ENCODE measurements at places on chromosomes 13 and 19.

- DNase-seq: no peak
Measured at GRCh38 chr19:31089681-31090080, 259.6 kb downstream of the TSHZ3 start.

DNA sequence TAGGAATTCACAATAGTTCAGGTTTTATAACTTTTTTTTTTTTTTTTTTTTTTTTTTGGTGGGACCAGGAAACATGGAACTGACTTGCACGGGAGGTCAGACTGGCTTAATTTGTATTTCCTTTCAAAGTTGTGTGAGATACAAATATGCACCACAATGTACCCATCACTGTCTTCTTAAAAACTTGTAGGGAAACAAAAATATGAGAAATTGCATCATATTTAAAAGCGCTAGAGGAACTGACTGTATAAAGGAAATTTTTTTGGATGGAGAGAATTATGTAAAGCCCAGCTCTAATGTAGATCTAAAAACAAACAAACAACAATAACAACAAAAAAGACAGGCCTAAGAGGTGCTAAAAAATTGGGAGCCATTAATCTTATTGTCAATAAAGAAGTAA is 246.5 kb downstream of the DCT start:
- no peak for DNase-seq

- DNase-seq: no peak
Measured at GRCh38 chr13:78022164-78022877, 103.7 kb upstream of the EDNRB start.

GRCh38 chr19:46080561-46080960 is 39.8 kb upstream of the IGFL4 start:
- no peak for DNase-seq

DNA sequence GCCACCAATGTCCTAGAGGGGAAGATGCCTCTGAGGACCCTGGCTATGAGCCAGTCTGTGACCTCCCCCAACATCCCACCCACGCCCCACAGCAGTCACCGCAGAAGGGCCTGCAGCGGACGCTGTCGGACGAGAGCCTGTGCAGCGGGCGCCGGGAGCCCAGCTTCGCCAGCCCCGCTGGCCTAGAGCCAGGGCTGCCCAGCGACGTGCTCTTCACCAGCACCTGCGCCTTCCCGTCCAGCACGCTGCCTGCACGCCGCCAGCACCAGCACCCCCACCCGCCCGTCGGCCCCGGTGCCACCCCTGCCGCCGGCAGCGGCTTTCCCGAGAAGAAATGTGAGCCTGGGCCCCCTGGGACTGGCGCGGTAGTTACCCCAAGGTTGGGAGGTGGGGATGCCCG is 30.6 kb downstream of the DPF1 start:
- DNase-seq: no peak

- DNase-seq: no peak
Measured at GRCh38 chr19:4988770-4989251, 19.9 kb downstream of the KDM4B start.

GRCh38 chr13:110797230-110797877 is 83.9 kb downstream of the ING1 start:
- DNase-seq: no peak

DNA sequence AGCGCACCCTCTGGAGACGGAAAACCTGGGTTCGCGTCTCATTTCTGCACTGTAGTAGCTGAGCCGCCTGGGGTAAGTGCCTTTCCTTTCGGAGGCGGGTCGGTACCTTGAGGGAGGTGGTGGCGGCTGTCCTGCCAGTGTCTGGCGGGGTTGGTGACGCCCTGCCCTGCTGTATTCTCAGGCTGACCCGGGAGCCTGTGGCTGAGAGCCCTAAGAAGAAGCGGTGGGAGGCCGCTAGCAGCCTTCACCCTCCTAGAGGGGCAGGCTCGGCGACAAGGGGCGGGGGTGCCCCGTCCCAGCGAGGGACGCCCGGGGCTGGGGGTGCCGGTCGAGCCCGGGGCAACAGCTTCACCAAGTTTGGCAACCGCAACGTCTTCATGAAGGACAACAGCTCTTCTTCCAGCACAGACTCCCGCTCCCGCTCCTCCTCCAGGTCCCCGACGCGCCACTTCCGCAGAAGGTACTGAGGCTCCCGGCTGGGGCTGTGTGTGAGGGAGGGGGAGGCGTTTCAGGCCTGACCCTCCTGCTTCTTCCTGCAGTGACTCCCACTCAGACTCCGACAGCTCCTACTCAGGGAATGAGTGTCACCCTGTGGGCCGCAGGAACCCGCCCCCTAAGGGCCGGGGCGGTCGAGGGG is 6.9 kb downstream of the LENG8 start:
- no peak for DNase-seq

DNA sequence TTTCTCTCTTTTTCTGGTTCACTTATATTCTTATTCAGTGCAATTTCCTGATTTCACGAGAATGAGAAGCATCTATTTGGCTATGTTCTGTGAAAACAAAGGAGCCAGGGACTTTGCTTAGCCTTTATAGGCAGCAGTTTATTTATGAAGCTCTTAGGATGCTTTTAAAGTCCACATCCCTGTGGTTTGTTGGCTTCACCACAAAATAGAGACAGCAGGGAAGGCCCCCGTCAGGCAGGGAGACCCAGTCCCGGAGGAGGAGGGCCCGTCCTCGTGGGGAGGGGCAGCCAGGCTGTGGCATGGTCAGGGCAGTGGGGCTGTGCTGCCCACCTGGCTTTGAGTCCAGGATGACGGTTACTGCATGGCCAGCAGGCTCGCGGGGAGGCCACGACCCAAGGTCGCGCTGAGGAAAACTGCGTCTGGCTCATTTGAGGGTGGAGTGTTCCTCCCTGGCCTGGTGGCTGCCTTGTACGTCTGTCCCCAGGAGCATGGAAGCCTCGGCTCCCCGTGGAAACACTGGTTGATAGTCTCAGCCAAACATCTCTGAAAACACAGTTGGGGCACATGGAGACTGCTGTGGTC is 92.7 kb downstream of the ATP11A start:
- no peak for DNase-seq

- DNase-seq: peak; percentile 41
Measured at GRCh38 chr13:85806553-85807175, 7.4 kb upstream of the SLITRK6 start.

- DNase-seq: no peak
Measured at GRCh38 chr13:97858161-97858560, 95.3 kb upstream of the IPO5 start.

- no peak for DNase-seq
Measured at GRCh38 chr19:3698974-3699740, 1.1 kb downstream of the PIP5K1C start.

DNA sequence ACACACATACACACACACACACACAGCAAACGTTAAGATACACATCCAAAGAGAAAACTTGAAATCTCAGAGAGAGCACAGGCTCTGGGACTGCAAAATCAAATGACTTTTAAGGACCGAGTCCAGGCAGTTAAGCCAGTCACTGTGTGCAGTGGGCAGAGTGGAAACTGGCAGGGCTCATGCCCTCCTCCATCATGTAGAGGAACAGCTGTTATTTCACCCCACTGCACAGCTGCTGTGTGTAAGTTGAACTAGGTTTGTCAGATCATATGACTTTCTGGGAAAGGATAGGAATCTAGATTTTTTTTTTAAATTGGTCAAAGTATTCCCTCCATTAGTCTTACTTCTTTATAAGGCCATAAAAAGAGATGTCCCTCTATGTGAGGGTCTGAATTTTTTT is 1002.1 kb downstream of the UQCRFS1 start:
- DNase-seq: no peak

DNA sequence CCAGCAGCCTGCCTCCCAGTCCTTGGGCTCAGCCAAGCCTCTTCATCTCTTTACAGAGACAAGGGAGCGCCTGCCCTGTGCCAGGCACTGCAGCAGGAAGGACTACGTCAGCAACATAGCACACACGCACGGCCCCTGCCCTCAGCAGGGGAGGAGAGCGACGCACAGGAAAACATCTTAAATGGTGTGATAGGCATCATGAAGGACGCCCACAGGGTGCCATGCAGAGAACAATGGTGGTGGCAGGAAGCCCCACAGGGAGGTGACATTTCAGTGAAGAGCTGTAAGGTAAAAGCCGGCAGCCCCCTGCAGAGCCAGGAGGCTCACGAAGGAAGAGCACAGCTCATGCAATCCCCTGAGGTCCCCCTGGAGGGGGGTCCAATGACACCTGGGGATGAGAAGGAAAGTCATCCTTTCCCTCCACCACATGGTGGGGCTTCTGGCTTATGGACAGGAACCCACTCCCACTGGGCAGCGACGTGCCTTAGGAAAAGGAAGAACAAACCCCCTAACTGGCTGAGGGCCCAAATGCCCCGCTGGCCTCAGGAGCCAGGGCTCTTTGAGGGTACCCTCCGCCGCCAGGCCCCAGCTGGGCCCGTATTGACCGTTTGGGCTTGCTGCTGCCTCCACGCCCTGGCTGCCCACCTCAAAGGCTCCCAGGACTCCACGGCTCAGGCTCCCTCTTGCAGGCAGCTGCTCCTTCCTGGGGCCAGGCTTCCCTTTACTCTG is 37.3 kb upstream of the C13orf42 start:
- DNase-seq: no peak

- DNase-seq: no peak
Measured at GRCh38 chr19:30393046-30393445, 20.9 kb downstream of the ZNF536 start.

GRCh38 chr13:109665240-109665639 is 121.1 kb downstream of the IRS2 start:
- no peak for DNase-seq

GRCh38 chr13:77860507-77860981 is 58.1 kb downstream of the EDNRB start:
- DNase-seq: no peak

DNA sequence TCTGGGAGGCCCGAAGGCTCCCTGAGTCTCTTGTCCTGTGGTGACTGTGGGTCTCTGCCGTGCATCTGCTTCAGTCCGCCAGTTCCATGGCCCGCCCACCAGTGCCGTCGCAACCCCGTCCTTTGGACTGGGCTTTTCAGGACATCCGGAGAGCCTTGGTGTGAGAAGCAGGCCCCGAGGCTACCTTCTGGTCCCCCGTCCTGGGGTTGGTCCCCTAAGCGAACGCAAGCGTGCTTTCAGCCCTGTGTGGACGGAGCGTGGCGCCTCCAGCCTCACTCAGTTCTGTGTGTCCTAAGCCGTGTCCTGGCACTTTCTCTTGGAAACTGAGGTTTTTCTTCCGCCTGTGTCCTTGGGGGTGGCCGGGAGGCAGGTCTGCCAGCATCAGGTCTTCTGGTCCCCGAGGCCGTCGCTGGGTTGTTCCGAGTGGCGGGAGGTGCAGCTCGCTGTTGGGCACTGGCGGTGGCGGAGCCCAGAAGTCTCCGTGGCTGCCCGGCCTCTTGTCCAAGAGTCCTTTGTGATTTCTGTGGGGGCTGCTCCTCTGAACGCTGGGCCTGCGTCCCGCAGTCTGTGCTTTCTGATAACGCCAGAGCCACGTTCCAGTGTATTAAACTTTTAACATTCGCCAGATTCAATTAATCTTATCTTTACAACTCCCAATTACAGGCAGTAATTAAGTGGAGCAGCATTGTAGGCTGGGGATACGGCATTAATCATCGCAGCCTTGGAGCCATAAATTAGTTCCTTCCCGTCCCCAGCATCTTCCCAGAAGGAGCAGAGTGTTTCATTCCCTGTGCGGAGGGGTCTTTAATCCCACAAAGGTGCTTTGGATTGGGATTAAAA is 99.5 kb downstream of the KDM4B start:
- DNase-seq: peak; percentile 26

GRCh38 chr13:41501281-41501680 is 43.9 kb downstream of the RGCC start:
- no peak for DNase-seq

- peak; percentile 56 for DNase-seq
Measured at GRCh38 chr13:40087091-40088002, 431.9 kb downstream of the COG6 start.

DNA sequence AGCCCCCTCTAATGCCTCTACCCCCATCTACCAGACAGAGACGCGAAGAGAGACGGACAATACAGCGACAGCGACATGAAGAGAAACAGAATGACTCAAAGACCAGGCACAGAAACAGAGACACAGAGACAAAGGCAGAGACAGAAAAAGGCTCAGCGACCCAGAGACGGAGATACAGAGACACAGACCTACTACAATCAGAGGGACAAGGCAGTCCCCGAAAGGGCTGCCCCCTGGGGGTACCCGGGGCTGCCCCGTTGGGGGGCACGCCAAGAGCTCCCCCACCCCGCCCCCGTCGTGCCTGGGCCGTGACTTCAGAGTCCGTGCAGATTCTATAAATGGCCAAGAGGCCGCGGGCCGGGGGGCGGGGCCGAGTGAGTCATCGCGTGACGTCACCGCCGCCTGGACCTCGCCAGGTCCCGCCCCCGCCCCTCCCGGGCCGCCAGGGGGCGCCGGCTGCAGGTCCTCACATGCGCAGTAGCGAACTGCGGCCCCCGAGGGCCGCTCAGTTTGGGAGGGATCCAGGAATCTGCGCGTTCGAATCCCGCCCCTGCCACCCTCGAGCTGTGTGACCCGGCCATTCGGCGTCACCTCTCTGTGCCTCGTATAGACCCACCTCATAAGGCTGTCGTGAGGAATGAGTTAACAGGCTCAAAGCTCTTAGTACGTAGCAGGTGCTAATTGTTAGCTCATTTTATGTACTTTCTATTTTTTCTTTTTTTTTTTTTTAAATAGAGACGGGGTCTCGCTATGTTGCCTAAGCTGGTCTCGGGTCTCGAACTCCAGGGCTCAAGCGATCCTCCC is 2.7 kb upstream of the CNN1 start:
- peak; percentile 68 for DNase-seq

- no peak for DNase-seq
Measured at GRCh38 chr13:101258509-101258908, 157.8 kb downstream of the NALCN start.

- DNase-seq: no peak
Measured at GRCh38 chr13:99276706-99277105, 18.5 kb upstream of the GPR18 start.

- no peak for DNase-seq
Measured at GRCh38 chr13:50932091-50932490, 22.5 kb downstream of the RNASEH2B start.

DNA sequence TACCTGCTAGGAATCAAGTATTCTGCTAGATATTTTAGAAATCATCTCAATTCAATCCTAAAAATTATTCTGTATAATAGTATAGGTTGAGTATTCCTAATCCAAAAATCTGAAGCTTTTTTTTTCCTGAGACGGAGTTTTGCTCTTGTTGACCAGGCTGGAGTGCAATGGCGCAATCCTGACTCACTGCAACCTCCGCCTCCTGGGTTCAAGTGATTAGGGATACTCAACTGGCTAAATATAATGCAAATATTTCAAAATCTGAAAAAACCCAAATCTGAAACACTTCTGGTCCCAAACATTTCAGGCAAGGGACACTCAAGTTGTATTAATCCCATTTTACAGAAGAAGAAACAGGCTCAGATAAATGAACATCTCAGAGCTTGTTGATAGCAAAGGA is 17.2 kb upstream of the USPL1 start:
- no peak for DNase-seq

DNA sequence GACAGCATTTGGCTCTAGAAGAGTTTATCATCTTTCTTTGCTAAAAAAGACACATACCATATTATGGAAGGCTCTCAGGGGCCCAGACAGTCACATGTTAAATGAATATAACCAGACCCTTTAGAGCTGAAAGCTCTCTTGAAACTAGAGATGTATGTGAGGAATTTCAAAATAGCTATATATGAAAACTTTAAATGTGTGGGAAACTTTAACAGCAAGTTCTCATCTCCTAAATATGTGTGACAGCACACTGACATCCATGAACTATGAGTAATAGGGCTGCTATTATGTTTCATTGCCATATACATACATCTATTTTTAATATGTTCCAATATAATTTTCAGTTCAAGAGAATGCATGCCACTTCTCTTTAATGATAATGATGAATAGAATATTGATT is 509.5 kb downstream of the GPC6 start:
- DNase-seq: no peak
